ENCODE measurements at places on chromosomes 11 and 22. TPM values are rescaled to one million over a fixed set of nuclear protein-coding genes. Genes with fewer than 3 reads are reported as not detected.

The TMPRSS6 gene
- not detected for total RNA-seq

The UBQLN3 gene
- not detected for total RNA-seq

The MMP3 gene
- not detected for total RNA-seq

The OR5B21 gene
- not detected for total RNA-seq

The CHRM1 gene
- not detected for total RNA-seq

The ROBO4 gene
- 0.72 TPM for total RNA-seq

The IRAG1 gene
- total RNA-seq = not detected

The GGTLC2 gene
- total RNA-seq = not detected

Measured in tracheal epithelial cell (primary cell).